ENCODE measurements at places on chromosomes 7 and 10.
A peak's percentile ranks its signal among the peaks of the same experiment; 100 is the strongest.

GRCh38 chr10:12777840-12778585 is 223.5 kb downstream of the CCDC3 start:
- no peak for DNase-seq

GRCh38 chr10:126250045-126250444 is 138.2 kb downstream of the ADAM12 start:
- no peak for DNase-seq

GRCh38 chr7:40680657-40681056 is 545.9 kb downstream of the SUGCT start:
- peak; percentile 54 for DNase-seq

GRCh38 chr7:21504021-21504420 is 38.8 kb upstream of the DNAH11 start:
- DNase-seq: no peak

DNA sequence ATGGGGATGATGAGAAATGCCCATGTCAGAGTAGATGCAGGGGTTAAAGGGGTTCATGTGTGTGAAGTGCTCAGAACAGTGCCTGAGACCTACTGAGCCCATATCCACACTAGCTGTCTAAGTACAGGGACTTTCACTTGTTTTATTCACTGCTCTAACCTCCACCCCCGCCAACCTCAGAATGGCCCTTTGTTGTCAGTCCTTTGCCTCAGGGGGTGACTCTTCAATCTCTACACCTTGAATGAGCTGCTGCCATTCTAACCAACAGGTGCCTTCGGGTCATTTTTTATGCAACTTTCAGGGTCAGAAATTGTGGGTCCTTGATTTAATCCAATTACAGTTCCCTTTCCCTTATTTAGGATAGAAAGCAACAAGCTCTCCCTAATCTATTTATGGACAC is 26.2 kb downstream of the VSTM4 start:
- DNase-seq: no peak

- no peak for DNase-seq
These were observed 387.5 kb downstream of the RPS24 start for GRCh38 chr10:78420946-78421735.

GRCh38 chr10:71334221-71334791 is 15.2 kb downstream of the SLC29A3 start:
- DNase-seq: no peak

All from hematopoietic multipotent progenitor cell treated with erythropoietin and hydrocortisone succinate and interleukin-3 and kit ligand, for 6 days (in vitro differentiated cells).